ENCODE measurements at places on chromosomes 5 and 9.
A peak's percentile ranks its signal among the peaks of the same experiment; 100 is the strongest.

GRCh38 chr5:158640593-158640980, 459.1 kb downstream of the EBF1 start:
- DNase-seq: no peak

GRCh38 chr5:146076455-146076854, 28.9 kb downstream of the PLAC8L1 start:
- DNase-seq: no peak

DNA sequence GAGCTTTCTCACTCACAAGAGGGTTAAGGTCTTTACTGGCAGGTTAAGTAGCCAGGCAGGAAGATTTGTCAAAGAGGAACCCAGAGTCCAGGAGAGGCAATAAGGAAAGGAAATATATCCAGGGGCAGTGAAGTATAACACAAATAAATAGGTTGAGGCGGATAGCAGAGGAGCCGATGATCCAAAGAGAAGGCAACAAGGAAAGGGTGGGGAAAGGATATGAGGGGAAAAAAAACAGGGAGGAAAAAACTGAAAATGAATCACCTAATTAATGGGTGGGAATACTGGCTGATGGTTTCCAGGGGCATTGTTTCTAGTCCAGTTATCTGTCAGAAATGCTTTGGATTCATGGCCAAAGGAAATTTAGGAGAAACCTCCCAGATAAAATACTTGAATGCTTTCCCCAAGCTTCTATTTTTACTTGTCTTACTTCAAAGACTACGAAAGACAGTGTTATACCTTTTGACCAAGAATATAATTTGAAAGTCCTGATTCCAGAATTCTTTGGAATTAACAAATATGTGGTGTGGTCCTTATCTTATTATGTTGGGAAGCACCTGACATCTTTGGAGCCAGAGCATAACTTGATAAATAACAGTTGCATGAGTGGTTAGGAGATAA, 146.5 kb downstream of the AOPEP start:
- no peak for DNase-seq

GRCh38 chr5:134124289-134125038, 10.0 kb downstream of the TCF7 start:
- DNase-seq: peak; percentile 50

GRCh38 chr9:128216781-128217553, 13.8 kb downstream of the DNM1 start:
- no peak for DNase-seq

- no peak for DNase-seq
Observed at GRCh38 chr5:38316544-38317224, 58.3 kb downstream of the EGFLAM start.

GRCh38 chr5:139651043-139651834, 3.1 kb downstream of the CXXC5 start:
- no peak for DNase-seq

DNA sequence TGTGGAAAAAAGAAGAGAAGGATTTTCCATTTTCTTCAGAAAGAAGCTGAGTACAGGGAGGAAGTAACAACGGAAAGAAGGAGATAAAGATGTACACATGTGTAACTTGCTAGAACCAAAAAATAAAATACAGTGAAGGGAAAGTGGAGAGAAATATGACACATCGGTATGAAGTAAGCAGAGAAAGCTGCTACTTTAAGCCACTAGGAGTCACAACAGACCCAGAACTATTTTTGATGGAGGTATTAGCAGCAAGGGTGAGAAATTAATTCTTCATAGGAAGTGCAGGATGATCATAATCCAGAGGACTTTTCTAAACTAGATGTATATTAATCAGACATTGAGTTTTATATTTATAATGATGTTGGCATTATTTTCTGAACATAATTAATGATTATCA, 88.5 kb downstream of the FAM174A start:
- no peak for DNase-seq

GRCh38 chr5:172175263-172175719, 12.7 kb downstream of the STK10 start:
- DNase-seq: peak; percentile 86

DNA sequence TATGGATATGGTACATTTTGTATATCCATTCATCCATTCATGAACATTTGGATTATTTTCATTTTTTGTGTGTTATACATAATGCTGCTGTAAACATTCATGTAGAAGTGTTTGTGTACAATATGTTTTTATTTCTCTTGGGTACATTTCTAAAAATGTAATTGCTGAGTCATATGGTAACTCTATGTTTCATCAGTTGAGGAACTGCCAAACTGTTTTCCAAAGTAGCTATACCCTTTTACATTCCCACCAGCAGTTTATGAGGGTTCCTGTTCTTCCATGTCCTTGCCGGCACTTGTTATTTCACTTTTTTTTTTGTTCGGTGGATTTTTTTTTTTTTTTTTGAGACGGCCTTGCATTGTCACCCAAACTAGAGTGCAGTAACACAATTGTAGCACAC, 54.0 kb upstream of the MCCC2 start:
- DNase-seq: no peak

GRCh38 chr5:88045931-88046461, 222.6 kb downstream of the TMEM161B start:
- no peak for DNase-seq

- DNase-seq: no peak
Observed at GRCh38 chr5:17228821-17229291, 11.4 kb downstream of the BASP1 start.

GRCh38 chr5:150765799-150766169, 7.0 kb upstream of the DCTN4 start:
- no peak for DNase-seq

DNA sequence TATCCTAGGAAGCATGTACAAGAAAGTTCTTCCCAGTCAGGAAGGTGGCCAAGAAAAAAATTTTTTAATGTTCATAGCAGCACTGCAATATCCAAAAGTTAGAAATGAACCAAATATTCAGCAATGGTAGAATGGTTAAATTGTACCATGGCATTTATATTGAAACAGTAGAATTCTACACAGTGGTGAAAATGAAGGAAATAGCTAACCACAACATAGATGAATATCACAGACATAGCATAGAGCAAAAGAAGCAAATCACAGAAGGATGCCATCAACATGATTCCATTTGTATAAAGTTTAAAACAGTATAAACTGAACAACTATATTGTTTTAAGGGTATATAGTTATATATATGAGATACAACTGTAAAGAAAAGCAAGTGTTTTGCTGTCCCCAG, 10.7 kb upstream of the ANKDD1B start:
- DNase-seq: no peak

DNA sequence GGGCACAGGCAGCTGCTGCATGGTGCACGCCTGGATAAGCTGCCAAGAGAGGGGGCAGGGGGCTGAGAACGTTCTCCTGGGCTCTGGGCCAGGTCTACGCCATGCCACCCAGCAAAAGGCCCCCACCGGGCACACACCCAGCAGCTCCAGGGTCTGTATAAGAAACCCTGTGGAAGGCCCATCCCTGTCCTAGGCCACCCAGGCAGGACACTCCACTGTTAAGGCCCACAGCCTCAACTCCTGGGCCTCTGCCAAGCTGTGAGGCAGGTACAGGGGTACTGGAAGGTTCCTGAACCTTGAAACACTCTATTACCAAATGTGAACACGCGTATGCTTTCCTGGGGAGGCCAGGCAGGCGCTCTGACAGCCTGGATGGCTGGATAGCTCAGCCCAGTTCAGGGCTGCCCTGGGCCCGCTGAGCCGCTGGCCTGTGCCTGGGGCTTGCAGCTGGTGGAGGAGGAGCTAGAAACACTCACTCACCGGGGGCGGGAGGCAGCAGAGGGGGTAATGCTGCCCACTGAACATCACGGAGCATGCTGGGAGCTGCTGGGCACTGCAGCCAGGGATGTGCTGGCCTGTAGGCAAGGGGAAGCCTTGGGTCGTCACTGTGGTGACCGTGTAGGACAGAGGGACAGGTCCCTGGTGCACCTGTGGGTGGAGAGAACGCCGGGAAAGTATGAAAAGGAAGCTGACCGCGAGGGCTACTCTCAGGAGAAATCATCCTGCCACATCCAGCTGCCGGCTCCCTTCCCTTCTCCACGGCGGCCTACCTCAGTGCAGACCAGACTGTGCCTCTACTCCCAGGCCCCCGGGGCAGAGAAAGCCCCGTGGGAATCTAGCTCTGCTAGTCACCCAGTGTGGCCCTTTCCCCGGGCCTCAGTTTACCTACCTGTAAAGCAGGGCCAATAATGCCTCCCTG, 6.0 kb downstream of the RNF44 start:
- no peak for DNase-seq

DNA sequence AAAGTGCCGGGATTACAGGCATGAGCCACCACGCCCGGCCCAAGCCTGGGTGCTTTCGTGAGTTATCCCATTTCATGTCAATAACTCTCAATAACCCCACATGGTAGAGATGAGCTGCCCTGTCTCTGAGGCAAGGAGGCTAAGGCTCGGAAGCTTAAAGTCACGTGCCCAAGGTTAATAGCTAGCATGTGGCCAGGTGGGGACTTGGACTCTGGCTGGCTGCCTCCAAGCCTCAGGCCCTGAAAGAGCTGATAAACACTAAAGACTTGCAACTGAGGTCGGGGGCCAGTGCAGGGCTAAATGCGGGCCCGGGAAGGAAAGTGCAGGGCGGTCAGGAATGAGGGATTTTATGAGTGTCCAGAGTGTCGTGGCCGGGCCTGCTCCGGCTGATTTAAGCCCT, 30.9 kb upstream of the BARHL1 start:
- DNase-seq: no peak

- DNase-seq: no peak
Observed at GRCh38 chr5:170307575-170308465, 10.2 kb upstream of the LCP2 start.

GRCh38 chr5:156618601-156619000, 231.5 kb upstream of the PPP1R2B start:
- no peak for DNase-seq

- no peak for DNase-seq
Observed at GRCh38 chr5:111124793-111125192, 32.6 kb downstream of the WDR36 start.

DNA sequence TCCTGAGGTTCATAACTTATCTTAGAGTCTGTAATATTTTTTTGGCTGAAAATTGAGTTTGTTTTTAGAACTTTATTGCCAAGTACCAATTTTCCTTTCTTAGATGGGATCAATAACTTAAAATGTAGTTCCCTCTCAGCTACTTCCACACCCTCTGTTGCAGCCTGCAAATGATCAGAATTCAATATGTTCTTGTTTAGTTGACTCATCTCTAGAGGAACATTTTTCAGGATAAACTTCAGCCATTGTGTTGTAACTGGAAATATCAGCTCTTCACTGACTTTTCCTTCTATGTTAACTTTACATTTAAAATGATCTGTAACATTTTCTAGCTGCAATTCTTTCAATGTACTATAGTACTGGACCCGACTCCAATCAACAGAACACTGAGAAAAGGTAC, 115.7 kb downstream of the ESM1 start:
- no peak for DNase-seq

DNA sequence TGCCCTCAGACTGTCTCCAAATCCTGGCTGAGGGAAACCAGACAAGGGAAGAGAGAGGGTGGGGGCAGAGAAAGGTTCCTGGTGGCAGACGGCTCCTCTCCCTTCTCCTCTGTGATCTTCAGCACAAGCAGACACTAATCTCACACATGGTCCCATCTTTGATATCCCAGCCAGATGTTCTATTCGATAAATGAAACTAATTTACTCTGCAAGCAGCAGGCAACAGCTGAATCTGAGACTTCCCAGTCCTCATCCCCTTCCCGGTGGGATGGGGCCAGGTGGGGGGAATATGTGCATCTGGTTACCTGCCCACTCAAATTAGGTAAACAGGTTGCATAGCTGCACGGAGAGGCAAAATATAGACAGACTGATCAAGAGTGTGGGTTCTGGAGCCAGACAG, 208.9 kb upstream of the PANK3 start:
- DNase-seq: no peak

DNA sequence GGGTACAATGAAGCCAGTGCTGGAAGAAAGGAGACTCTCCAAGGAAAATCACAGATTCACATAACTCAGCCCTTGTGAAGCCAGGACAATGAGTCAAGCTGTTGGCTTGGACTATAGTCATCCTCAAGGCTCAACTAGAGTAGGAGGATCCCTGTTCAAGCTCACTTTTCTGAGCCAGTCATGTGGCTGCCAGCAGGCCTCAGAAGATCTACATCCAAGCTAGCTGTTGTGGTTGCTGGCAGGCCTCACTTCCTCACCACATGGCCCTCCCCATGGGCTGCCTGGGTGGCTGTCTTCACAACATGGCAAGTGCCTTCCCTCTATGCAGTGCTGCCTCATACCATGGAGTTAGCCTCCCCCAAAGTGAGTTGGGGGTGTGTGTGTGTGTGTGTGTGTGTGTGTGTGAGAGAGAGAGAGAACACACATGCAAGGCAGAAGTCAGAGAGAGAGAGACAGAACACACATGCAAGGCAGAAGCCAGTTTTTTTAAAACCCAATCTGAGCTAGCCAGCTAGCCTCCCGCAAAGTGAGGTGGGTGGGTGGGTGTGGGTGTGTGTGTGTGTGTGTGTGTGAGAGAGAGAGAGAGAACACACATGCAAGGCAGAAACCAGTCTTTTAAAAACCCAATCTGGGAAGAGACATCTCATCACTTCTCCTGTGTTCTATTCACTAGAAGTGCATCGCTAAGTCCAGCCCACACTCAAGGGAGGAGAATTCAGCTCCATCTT, 17.1 kb downstream of the SCAI start:
- DNase-seq: peak; percentile 69

DNA sequence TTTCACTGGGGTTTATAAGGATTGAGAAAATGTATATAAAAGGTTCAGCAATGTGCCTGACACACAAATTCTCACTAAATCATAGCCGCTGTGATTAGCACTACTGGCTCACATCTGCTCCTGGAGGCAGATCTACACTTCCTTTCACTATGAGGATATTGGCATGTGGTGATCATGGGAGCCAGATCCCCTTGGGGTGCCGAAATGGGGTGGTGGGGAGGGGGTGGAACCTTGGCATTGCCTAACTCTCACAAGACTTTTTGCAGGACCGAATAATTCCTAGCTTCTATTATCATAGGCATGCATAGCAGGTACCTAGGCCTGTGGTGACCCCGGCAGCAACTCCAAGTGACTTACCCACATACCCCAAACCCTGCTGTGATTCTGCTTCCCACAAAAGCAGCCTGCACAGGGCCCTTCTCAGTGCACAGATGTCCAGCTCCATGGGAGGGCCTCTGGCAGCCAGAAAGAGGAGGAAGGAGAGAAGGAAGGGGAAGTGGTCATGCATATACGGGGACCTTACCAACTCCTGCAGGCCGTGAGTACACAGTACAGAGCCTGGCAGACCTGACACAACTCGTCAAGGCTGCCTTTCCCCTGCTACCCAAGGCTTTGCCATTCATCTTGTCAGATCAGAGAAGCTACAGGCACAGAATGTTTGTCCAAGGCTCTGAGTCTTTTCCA, 61.3 kb upstream of the IQGAP2 start:
- DNase-seq: no peak

DNA sequence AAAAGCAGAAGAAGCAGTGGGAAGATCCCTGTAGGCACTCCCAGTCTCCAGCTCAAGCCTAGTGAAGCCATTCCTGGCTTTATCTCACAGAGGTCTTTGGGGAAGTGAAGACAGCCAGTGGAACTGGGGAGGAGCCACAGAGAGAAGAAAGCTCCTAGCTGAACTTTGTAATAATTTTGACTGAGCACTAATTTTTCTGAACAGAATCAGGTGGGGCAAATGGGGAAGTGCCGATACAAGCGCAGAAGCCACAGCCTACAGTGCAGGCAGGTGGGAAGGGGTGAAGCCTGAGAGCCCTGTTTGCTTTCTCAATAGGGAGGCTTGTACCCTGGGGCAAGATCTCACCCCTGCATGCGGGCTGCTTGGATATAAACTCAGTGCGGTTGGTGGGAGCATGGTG, 48.4 kb upstream of the SNAPC3 start:
- DNase-seq: no peak

GRCh38 chr5:137688210-137688840, 47.6 kb downstream of the KLHL3 start:
- no peak for DNase-seq

Measured in effector CD4-positive, alpha-beta T cell (primary cell).